Stimulated activated CD4-positive, alpha-beta T cell treated with anti-CD3 and anti-CD28 coated beads, Interleukin-12 subunit alpha, Interleukin-12 subunit beta, amount 100 ng/mL, for 4 hours (primary cell): ENCODE measurements at places on chromosomes 4 and X.

- DNase-seq = no peak
Observed at GRCh38 chr4:118904935-118905334, 16.3 kb downstream of the SYNPO2 start.

DNA sequence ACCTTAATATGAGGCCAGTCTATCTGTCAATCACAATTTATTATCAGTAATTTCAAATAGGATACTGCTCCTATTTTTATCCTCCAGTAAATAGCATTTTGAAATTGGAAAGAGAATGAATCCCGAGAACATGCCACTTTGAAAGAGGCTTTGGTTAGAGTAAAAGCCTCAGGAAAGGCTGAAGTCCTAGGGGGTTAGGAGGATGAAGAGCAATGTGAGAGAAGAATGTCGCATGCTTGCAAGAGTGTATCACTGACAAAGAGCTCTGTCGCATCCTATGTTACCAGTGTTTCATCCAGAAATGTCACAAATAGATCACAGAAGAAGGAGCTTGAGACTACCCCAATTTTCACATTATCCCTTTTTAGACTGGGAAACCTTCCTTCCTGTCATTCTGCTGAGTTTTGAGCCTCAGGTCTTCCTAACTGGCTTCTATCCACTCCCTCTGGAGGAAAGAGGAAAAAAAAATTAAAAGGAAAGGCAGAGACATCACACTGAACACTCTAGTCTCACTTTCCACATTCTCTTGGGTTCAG is 39.8 kb downstream of the GPM6A start:
- no peak for DNase-seq

GRCh38 chr4:128916832-128917231 is 107.3 kb downstream of the JADE1 start:
- no peak for DNase-seq

GRCh38 chrX:28582511-28582910 is 4.7 kb upstream of the IL1RAPL1 start:
- DNase-seq = no peak

- no peak for DNase-seq
Observed at GRCh38 chr4:70914000-70914399, 11.8 kb downstream of the MOB1B start.

GRCh38 chr4:38309471-38309870 is 349.3 kb downstream of the PTTG2 start:
- no peak for DNase-seq

- no peak for DNase-seq
Observed at GRCh38 chrX:9456250-9457074, 8.4 kb upstream of the TBL1X start.

- no peak for DNase-seq
Observed at GRCh38 chr4:83362492-83363329, 28.1 kb upstream of the HPSE start.

DNA sequence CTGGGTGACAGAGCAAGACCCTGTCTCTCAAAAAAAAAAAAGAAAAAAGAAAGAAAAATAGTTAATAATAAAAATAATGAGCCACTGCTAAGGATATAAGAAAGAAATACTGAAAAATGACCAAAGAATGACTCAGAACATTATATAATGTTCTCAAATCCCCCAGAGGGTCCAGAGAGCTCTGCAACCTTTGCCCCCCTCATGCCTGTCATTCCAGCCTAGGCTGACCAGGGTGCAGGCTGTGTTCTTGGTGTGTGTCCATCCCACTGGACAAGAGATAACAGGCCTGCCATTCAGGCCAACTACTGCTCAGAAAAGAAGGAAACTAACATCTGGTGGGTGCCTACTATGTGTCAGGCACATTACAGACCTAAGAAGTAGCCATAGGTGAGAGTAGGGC is 72.7 kb upstream of the EDNRA start:
- DNase-seq = no peak

- no peak for DNase-seq
Observed at GRCh38 chrX:12986164-12986779, 11.4 kb downstream of the TMSB4X start.

GRCh38 chrX:13891377-13892140 is 74.7 kb upstream of the GPM6B start:
- no peak for DNase-seq

- no peak for DNase-seq
Observed at GRCh38 chr4:87060957-87061356, 126.1 kb downstream of the AFF1 start.

GRCh38 chr4:184529283-184529682 is 54.9 kb upstream of the IRF2 start:
- no peak for DNase-seq

GRCh38 chr4:118289794-118290193 is 63.0 kb downstream of the PRSS12 start:
- no peak for DNase-seq

DNA sequence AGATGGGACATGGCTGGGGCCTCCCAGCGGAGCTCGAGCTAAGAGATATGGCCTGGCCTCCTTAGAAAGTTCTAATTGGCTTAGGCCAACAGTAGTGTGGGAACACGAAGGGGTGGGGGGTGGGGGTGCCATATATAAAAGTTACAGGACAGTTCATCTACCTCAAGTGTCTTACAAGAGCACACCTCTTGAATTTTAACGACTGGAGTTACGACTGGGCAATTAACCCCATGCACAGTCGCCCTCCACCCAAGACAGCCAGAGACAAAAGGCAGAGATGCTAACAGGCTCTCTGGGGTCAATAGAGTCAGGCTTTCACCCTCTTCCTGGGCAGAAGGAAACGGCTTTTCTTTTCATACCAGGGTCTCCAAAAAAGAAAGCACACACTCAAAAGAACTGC is 302.2 kb downstream of the BCOR start:
- DNase-seq = no peak

DNA sequence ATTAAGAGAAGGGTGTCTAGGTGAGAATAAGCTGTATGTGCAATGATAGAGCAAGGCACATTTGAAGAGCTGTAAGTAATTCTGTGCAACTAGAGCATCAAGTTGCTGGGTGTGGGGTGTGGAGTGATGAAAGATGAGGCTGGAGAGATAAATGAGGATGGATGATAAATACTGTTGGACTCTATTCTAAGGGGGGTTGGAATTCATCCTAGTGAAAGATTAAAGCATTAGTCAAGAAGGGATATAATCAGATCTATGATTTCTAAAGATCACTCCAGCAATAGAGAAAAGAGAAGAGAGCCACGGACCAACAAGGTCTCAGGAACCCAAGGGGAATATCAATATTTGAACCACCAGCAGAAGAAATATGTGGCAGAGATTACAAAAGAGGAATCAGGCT is 415.0 kb upstream of the RPS6KA3 start:
- DNase-seq = no peak

GRCh38 chr4:87659247-87659931 is 9.3 kb downstream of the DMP1 start:
- no peak for DNase-seq

DNA sequence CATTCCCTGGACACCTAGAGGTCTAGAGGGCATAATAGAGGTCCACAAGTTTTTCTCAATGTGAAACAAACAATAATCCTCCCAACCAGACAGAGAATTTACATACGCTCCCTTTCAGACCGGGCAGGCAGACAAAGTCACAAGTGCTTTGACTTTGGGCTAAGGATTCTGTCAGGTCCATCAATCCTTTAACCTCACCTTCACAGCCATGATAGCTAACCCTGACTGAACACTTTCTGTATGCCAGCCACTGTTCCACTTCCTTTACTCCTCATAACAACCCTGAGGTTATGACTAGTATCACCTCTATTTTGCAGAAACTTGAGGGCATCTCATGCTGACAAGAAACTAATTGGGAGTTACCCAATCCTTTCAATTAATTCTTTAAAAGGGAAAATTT is 118.8 kb upstream of the AFF2 start:
- no peak for DNase-seq

- DNase-seq = no peak
Observed at GRCh38 chr4:113564493-113564892, 197.0 kb downstream of the CAMK2D start.

DNA sequence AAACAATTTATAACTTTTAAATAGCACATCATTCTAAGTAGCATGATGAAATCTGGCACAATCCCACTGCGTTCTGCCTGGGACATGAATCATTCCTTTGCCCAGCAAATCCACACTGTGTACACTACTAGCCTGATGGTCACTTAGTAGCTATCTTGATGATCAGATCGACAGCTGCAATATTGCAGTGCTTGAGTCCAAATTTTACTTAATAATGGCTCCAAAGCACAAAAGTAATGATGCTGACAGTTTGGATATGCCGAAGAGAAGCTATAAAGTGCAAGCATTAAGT is 86.6 kb upstream of the NPNT start:
- no peak for DNase-seq

GRCh38 chr4:59540311-59540710 is 1659.8 kb upstream of the ADGRL3 start:
- DNase-seq = no peak

DNA sequence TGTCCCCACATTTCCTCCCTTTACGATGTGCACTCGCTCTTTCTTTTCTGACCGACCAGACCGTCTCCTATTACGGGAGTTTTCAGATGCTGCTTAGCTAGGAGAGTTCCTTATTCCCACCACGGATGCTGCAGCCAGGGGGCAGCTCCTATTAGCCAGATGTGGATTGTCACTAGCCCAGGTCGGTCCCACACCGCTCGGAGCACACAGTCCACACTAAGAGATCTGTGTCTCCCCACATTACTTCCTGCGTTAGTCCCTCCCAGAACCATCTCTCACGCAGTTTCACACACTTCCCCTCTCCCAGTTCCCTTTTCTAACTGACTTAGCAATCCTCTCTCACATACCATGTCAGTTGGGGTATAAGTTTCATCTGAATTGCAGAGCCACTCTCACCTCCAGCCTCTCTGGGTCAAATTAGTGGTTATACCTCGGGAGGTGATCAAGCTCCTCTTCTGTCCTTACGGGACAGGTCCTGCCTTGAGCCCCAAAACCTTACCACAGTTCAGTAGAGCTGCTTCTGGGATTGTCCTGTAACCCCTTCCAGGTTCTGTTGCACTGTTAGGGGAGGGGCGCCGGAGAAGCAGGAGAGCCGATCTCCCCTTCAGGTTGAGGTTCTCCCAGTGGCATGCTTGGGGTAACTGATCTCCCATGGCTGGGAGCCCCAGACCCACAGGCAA is 28.2 kb downstream of the SULT1E1 start:
- no peak for DNase-seq

- DNase-seq = no peak
Observed at GRCh38 chr4:610411-611261, 14.7 kb upstream of the PDE6B start.

DNA sequence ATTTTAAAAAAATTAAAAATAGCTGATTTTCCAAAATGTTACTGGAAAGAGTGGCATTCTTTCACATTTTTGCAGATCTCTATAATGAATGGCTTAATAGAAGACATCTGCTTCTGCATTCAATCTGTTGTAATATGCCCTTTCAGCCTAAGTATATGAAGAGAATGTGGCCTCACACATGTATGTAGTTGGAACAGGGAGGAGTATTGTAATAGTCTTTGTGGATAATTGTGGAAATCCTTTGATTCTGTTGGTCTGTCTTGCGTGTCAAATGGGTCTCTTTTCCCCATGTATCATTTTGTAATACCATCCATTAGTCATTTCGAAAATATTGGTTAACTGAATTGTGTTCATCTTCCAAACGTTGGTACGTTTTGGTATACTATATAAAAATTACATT is 11.6 kb downstream of the TXLNG start:
- DNase-seq = no peak

DNA sequence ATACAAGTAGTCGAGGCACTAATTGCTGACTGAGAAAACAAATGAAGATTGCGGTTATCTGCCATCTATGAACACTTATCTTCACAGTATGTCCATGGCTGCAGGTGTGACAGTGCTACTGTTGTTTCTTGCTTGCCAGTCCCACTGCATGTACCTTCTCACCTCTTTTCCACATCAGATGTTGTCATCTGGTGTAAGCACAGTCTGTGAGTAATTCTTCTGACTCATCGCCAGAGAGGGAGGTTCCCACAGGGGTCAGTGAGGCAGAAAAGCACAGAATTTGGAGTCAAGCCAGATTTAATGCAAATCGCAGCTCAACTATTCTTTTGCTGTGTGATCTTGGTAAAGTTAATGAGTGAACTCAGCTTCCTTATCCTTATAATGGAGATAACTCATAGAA is 144.4 kb downstream of the GLRA2 start:
- no peak for DNase-seq

- no peak for DNase-seq
Observed at GRCh38 chr4:184156163-184156920, 61.3 kb downstream of the ENPP6 start.

- DNase-seq = no peak
Observed at GRCh38 chrX:135595543-135595942, 75.1 kb downstream of the INTS6L start.

- DNase-seq = no peak
Observed at GRCh38 chr4:164138521-164138920, 615.4 kb upstream of the SMIM31 start.

DNA sequence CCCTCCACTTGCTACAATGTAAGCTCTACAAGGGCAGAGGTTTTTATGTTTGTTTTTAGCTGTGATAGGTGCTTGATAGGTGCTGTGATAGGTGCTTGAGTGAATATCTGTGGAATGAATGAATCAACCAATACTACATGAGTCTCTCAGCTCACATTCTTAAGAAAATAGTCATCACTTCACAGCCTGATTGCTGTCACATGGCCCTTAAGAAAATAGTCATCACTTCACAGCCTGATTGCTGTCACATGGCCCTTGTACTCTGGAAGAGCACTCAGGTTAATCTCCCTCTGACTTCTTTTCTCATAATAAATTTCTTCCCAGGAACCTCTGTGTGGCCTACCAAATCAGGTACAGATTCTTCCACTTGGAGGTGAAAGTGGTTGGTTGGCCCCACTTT is 335.2 kb downstream of the TENM3 start:
- DNase-seq = no peak

DNA sequence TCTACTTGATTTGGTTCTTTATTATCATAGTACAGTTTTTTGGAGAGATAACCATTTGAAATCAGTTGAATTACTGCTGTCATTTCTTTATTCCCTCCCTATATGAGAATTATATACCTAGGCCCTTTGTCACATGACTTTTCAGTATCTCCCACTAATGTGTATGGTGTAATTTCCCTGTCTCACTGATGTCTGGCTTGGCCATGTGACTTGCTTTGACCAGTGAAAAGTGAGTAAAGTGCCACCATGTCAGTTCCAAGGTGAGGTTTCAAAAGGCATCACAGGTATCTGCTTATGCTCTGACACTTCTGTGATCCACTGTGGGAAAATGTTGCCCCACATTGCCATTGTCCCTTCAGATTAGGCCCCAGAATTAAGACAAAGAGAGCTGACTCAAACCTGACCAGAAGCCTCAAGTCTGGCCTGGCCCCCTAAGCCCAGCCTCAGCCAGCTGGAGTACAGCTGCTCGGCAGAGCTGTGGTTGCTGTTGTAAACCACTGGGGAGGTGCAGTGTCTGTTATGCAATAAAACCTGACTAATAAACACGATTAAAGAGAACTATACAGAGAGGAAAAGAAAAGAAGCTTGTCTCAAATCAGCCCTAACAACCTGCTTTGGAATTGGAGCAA is 27.5 kb downstream of the SETD7 start:
- DNase-seq = no peak

DNA sequence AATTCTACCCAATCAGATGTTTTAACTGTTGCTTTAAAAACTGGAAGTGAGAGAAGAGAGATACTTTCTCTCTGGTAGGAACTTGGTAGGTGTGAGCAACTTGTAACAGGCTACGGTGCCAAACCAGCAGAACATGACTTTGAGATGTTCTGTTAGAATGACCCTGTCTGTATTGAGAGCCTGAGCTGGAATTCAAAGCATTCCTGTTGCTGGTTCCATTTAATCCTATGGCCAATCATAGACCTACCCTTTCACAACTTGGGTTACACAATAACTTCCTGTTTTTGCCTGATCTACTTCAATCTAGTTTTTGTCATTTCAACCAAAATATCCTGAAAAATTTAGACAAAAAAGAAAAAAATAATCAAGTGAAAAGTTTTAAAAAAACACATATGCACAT is 1.7 kb upstream of the PRRG1 start:
- DNase-seq = no peak
